ENCODE measurements at places on chromosomes 1 and 21.

- DNase-seq = no peak
These were observed 840.0 kb upstream of the B3GALT2 start for GRCh38 chr1:194026422-194026821.

GRCh38 chr1:35886577-35887431, 3.8 kb downstream of the AGO1 start:
- no peak for DNase-seq

- no peak for DNase-seq
These were observed 129.0 kb downstream of the APP start for GRCh38 chr21:26041431-26042180.

DNA sequence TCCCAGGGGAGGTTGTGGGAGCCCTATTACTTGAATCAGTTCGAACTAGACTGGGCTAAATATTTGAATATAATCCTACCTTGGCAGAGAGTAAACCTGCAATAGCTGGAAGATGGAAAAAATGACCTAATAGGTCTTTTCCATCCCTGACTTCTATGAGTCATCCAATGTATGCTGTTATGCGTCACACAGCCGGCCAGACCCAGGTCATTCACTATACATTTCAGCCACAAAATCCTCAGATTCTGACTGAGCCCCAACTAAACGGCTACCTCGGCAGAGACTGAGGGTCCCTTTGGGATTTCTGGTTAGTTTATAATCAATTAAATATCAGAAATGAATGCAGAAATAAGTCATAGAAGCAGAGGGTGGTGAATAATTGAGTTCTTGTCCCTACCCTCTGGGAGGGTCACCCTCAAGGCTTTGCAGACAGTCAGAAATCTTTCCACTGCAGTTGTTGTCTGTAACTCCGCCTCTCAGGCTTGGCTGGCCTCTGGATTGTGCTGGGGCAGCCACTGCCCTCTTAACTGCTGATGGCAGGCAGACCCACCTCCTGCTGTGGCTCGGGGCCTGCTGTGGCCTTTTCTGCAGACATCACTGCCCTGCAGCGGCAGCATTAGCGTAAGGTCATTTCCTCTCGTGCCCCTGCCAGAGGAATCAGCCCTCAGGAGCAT, 240.5 kb downstream of the TGFB2 start:
- DNase-seq = no peak

GRCh38 chr21:38492007-38492406, 6.3 kb downstream of the ERG start:
- DNase-seq = no peak

DNA sequence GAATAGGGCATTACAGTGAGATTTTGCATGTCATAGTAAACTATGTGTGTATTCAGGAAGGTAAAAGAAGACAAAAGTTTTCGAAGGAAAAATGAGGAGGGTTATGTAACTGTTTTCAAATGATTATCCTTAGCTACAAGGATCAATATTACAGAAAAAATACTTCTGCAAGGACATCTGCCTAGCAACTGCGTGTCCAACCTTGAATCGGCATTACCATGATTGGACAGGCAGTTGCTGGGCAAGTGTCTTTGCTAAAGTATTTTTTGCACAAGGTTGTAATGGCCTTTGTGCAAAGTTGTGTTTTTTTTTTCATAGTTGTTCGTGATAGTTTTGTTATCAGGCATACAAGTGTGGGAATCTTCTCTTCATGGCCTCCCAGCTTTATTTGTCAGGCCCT, 136.8 kb downstream of the FASLG start:
- no peak for DNase-seq

DNA sequence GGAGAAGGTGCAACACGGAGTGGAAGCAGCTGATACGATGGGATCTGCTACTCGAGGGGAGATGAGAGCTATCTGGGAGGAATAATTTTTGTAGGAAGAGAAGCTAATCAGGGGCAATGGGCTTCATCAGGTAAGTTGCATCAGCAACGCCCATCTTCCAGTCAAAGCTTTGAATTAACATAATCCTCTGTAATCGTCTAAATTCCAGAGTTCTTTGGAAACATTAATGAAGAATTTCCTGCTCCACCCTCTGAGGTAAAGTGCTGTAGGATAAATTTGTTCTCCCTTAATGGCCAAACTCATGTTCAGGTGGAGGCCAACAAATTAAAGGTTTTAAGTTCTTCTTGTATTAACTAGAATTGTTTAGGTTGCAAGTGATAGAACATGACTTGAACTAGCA, 94.0 kb upstream of the KAZN start:
- no peak for DNase-seq

DNA sequence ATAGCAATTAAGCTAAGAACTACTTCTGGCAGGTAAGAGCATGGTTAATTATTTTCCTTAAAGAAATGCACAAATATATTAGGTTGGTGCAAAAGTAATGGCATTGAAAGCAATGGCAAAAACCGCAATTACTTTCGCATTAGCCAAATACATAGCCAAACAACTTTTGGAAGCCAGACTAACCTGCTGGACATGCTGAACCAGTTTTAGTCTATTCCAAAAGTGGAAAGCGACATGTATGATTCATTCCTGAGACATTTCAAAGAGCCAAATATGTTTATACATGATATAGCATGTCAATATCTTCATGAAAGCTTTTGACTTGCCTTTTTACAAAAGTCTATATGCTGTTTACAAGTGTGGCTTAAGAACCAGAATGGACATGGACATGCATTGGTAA, 23.4 kb upstream of the DR1 start:
- no peak for DNase-seq

- DNase-seq = no peak
These were observed 2.7 kb upstream of the CD58 start for GRCh38 chr1:116573431-116574095.

- no peak for DNase-seq
These were observed 85.3 kb downstream of the PSMG1 start for GRCh38 chr21:39097981-39098380.

GRCh38 chr1:15187175-15188129, 33.9 kb downstream of the TMEM51 start:
- no peak for DNase-seq

- no peak for DNase-seq
These were observed 118.3 kb downstream of the OLFML2B start for GRCh38 chr1:161905269-161905884.

GRCh38 chr1:19605967-19606366, 38.1 kb upstream of the NBL1 start:
- DNase-seq = no peak

DNA sequence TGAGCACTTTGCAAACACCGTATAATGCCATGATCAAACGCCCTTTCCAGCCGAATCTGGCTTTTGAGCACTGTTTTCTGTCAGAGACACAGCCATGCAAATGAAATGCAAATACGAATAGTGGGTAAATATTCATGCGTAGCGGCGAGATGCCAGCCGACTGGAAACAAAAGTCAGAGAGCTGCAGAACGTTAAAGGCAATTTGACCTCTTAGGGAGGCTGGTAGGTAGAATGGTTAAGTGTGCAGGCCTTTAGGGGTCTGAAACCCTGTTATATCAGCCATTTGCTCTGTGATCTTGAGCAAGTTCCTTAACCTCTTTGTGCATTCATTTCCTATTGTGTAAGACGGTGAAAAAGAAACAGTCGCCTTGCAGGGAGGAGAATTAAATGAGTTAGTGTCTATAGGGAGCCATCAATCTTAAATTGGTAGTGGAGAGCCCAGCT, 6.5 kb upstream of the SDHB start:
- DNase-seq = no peak

- DNase-seq = no peak
These were observed 68.4 kb upstream of the EDEM3 start for GRCh38 chr1:184823080-184823479.

- no peak for DNase-seq
These were observed 27.7 kb upstream of the LY9 start for GRCh38 chr1:160768295-160768657.

DNA sequence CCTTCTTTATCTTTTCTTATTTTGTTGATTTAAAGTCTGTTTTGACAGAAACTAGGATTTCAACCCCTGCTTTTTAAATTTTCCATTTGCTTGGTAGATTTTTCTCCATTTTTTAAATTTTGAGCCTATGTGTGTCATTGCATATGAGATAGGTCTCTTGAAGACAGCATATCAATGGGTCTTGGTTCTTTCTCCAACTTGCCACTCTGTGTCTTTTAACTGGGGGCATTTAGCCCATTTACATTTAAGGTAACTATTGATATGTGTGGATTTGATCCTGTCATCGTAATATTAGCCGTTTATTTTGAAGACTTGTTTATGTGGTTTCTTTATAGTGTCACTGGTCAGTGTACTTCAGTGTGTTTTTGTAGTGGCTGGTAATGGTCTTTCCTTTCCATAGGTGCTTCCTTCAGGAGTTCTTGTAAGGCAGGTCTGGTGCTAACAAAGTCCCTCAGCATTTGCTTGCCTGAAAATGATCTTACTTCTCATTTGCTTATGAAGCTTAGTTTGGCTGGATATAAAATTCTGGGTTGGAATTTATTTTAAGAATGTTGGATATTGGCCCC, 223.9 kb downstream of the USP25 start:
- DNase-seq = no peak

GRCh38 chr21:44394733-44395132, 41.3 kb downstream of the TRPM2 start:
- DNase-seq = no peak

- DNase-seq = no peak
These were observed 68.8 kb upstream of the KCNJ15 start for GRCh38 chr21:38188037-38188436.

GRCh38 chr1:2925918-2926317, 95.3 kb upstream of the ACTRT2 start:
- DNase-seq = no peak

DNA sequence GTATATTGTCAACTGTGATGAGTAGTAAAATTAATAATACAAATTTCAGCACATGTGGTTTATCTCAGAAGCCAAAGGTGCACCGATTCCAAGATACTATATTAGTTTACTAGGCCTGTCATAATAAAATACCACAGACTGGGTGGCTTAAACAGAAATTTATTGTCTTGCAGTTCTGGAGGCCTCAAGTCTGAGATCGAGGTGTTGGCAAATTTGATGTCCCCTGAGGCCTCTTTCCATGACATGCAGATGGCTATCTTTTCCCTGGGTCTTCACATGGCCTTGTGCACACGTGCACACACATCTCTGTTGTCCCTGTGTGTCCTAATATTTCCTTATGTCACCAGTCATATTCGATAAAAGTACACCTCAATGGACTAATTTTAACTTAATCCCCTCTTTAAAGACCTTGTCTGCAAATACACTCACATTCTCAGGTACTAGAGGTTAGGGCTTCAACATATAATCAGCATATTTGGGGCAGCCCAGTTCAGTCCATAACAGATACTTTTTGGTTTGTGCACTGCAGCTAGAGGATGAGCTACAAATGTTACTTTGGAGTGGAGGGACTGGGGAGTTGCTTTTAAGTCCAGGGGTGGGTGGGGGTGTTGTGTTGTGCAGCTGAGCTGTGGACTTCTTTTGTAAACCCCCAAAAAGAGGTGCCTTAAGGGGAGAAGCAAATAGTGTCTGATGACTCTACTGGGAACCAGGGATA, 21.4 kb downstream of the TSNAX start:
- no peak for DNase-seq

GRCh38 chr1:24694380-24694843, 50.8 kb upstream of the CLIC4 start:
- no peak for DNase-seq

- DNase-seq = no peak
These were observed 1652.0 kb downstream of the MRPL39 start for GRCh38 chr21:23955135-23955843.

DNA sequence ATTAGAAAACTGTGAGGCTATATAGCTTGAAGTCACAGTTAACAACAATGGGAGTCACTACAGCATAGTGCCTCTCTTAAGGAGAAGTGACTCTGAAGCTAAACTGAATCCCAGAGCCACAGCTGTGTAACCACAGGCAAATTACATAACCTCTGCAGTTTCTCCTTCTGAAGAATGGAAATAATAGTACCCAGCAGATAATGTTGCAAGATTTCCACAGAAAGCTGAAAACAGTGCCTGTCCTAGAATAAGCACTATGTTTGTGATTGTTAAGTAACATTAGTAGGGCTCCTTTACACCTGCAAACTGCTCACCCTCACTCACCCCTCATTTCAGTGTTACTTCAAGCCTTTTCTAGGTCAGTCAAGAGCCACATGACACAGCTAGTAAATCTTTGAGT, 886.7 kb downstream of the PLA2G4A start:
- no peak for DNase-seq

DNA sequence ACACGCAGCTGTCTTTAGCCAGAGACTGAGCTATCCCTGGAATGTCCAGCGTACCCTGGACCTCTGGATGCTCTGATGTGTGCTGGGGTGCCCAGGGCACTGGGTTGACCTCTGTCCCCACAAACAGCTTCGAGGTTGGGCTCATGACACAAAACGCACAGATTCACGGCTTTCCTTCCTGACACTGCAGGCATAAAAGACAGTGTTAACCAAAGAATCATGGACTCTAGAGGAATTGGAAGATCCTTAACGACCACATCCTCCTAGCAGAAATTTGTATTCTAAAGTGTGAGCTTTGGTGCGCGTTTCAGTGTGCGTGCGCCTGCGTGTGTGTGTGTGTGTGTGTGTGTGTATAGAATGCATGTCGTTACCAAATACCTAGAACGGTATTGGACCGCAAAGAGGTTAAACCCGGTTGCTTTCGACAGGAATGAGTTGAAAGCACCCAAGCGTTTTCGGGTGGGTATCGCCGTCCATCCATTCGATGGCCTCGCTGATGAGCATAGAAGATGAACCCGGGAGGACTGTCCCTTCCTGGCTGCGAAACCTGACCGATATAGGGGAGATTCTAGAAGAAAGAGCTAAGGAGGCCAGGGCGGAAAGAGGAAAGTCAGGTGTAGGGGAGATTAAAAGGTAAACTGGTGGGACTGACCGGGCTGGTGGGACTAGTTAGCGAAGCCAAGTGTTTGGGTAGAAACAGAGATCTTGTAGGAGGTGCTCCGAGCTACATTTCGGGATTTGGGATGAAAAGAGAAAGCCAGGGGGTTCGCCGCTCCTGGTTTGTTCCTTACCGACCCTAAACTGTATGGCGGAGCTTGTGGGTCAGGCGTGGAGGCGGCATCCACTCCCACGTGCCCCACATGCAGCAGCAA, 6.8 kb upstream of the LHX9 start:
- DNase-seq = no peak

DNA sequence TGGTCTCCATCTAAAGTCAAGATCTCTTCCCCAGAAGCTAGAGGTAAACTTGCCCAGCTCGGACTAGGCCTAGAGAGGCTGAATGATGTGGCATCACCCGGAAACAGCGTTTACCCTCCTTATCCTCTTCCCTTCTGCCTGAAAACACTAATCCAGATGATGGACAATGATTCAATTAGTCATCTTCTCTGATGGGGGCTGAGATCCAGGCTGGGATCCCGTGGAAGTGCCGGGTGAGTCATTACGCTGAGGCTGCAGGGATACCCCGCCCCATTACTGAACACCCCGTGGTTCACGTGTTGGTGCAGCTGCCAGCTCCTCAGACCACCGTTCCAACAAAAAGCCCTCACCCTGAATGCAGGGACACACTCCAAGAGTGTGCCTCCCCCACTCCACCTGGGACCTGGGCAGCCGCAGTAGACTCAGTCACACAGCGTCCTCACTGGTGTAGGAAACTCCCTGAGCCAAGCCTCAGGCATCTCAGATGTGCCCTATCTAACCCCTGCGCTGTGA, 2.0 kb downstream of the S100A6 start:
- no peak for DNase-seq

Measured in amygdala (tissue), 56 donors.